ENCODE measurements at places on chromosomes 11 and 22. TPM values are rescaled to one million over a fixed set of nuclear protein-coding genes. Genes with fewer than 3 reads are reported as not detected.

The CASP12 gene
- total RNA-seq: not detected

DNA sequence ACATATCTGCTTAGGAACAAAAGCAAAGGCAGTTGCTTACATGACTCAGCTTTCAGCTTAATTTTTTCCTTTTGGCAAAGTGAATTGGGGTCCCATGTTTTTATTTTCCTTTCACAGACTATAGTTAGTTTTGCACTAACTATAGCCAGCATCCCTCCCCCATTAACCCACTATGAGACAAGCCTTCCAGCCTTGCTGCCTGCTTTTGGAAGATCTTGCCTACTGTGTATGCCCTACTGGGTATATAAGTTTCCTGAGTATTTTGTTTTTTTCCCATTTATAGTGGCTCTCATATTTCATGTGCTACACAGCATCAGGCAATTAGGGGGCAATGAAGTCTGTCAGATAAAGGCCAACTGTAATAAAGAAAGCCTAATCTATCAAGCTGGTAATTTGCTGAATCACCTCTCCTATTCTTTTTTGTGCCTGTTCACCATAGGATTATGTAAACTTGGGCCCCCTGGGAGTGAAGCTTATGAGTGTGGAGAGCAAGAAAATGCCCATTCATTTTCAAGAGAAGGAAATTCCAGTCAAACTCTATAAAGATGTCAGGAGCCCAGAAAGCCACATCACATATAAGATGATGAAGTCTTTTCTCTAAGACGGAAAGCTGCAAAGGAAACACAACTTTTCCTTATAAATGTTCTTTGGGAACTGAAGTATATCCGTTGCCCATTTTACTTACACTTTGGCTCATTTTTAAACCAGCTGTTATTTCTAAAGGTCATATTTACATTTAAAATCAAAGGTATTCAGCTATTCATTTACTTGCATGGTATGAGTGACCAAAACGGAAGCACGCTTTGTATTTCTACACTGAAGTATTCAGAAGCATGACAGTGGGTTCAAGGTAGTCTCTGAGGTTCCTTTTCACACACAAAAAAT is 64.0 kb downstream of the CCDC83 start:
- no peak for DNase-seq

DNA sequence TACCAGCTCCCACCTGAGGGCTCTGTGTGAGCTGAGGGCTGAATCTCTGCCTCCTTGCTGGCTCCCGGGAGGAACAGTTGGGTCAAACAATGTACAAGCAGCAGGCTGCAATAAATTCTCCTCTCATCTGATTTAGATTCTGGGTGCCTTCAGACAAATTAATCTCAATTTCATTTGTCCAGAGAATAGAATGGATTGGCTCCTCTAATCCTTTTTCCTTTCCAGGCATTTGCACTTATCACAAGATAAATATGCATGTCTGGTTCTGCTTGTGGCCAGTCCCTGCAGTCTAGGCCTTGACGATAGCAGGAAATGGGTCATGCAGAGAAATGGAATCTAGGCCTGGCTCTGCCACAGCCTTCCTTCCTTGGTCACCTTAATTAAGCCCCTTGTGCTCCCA is 28.7 kb downstream of the UPB1 start:
- no peak for DNase-seq

The APOBEC3G gene
- 1.6 TPM for total RNA-seq

DNA sequence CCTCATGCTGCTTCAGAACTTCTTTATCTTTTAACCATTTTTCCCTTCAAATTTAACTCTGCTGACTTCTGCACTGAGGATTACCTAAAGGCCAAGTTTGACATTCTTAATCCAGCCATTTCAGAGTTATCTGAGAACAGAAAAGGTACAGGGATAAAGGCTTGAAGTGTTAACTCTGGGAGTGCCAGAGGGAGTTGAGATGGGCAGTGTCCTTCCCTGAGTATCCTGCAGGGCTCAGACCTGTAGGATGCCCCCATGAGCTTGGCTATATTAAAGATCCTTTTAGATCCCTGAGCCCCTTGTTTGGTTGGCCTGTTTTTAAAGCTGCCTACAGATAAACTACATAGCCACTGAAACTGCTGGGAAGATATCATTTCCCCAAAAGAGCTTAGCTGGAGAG is 268.4 kb upstream of the KIRREL3 start:
- no peak for DNase-seq

All from H9 (cell line).